ENCODE measurements at places on chromosomes 2 and 18.
A peak's percentile ranks its signal among the peaks of the same experiment; 100 is the strongest.

GRCh38 chr2:1495676-1496358 lies 82.6 kb downstream of the TPO start:
- DNase-seq, result no peak

DNA sequence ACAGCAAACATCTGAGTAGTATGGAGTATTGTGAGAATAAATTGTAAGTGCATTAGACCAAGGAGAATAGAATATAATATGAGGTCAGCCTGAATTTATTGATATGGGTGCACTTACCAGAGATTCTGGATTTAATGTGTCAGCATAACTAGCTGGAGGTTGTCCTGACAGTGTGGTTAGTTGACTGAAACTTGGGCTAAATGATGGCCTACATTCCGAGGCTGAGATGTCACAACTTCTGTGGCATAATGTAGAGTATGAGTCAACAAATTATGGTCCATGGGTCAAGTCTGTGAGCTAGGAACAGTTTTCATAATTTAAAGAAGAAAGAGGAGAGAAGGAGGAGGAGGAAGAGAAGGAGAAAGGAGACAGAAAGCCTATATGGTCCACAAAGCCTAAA lies 127.6 kb downstream of the QPCT start:
- peak; percentile 87 for DNase-seq

DNA sequence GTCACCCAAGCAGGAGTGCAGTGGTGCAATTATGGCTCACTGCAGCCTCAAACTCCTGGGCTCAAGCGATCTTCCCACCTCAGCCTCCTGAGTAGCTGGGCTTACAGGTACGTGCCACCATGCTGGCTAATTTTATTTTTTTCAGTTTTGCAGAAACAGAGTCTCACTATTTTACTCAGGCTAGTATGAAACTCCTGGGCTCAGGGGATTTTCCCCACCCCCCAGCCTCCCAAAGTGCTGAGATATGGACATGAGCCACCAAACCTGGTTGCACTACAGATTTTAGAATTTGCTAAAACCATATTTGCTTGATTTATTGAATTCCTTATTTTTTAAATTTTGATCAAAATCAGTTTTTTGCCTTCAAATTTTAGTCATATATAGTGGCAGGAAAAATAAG lies 1553.4 kb downstream of the LRP1B start:
- DNase-seq, result no peak

DNA sequence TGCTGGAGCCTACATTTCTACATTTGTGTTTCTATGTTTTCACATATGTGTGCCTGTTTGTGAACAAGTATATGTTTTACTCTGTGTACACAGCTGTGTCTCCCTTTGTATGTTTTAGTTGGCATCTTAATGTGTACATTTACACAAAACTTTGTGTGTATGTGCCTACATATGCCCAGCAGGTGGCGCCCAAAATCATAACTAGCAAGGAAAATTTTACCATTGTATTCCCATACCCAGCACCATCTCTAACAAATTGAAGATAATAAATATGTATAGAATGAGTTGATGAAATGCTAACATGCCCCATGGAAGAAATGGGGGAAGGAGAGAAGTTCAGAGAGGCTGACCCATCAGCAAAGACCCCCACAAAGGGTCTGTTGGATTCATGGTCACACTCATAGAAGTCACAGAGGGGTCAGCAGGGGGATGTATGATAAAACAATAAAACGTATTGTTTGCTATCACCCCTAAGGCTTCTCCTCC lies 48.1 kb downstream of the PKDCC start:
- peak; percentile 72 for DNase-seq

DNA sequence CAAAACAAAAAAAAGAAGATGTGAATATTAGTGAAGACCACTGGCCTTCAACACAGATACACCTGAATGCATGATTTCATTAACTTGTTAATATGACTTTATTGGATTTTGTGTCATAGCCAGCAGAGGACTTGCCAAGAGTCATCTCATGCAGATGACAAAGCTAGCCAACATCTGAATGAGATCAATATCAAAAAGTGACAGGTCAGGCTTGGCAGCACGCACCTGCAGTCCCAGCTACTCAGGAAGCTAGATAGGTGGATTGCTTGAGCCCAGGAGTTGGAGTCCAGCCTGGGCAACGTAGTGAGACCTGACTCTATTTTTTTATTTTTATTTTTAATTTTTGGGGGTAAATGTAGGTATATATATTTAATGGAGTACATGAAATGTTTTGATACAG lies 54.5 kb upstream of the TGIF1 start:
- DNase-seq, result no peak

- DNase-seq, result no peak
These were observed 21.4 kb upstream of the PTPRM start for GRCh38 chr18:7545734-7546133.

- DNase-seq, result no peak
These were observed 292.6 kb upstream of the CYRIA start for GRCh38 chr2:16958266-16958665.

DNA sequence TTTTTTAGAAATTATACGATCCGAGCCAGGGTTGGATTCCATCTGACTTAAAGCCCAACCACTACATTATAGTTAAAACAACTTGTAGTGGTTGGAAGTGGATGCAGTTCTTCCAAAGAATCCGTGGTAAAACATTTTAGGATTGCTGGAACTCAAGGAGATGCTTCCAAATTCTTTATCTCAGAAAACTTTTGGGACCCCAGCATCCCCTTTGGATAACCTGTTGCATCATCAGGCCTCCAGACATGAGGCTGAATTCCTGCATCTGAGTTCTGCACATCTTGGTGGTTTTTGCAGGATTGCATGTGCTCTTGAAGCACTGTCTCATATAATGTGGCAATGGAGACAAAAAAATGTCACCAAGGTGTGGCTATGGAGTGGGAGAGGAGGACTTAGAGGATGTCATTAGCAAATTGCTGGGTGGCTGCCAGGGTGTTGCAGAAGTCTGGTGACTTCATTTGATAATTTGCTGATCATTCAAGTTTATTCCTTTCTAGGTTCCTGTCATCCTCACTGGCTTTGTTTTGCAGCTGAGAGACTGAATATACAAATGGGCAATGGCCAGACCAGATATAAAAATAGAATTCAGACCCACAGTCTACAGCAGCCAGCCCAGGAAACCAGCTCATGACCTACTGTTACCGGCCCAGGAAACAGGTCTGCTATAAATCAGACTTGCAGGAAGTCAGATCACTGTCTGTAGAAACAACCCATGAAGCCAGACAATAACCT lies 207.7 kb downstream of the BCL2 start:
- peak; percentile 26 for DNase-seq

DNA sequence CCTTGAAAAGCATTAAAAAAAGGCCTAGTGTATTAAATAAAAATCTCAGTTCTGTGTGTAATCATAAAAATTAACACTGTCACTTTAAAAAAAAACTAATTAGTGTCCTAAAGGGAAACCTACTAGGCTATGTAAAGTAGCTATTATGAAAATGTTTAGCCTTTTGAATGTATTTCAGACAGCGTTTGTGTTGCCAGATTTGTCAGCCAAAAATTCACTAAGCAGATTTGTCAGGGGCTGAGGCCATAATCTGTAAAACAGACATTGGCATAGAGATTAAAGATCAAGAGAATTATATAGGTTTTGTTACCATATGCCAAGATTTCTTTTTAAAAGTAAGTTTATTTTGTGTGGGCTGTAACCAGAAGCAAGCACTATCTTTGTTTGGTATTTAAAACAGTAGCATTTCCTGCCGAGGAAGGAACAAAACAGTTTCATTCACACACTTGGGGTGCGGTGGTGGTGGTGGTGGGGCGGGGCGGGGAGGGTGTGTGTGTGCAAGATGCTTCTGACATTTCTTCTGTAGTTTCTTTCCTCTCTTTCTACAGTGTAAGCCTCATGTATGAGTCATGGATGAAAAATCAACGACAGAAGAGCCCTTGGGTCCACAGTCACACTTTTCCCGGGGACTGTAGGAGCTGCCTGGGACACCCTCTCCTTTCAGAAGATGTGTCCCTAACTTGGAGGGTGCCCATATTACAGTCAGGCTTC lies 328.5 kb upstream of the FANCL start:
- DNase-seq, result peak; percentile 13

DNA sequence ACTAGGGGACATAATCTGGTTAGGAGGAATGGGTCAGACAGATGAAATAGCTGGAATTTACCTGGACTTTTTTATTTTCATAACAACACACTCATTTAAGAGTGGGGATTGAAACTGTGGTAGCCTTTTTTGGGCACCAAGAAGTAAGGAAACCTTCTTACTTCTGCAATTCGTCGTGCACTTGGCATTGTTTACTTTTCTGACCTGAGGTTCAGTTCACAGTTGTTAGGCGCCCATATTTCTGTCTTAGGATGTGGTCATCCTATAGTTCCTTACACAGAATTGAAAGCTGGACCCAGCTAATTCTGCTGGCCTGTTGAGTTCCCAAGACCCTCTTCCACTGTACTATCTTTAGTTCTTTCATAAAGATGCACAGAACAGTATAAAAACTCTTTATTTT lies 72.9 kb downstream of the TMX3 start:
- DNase-seq, result no peak

DNA sequence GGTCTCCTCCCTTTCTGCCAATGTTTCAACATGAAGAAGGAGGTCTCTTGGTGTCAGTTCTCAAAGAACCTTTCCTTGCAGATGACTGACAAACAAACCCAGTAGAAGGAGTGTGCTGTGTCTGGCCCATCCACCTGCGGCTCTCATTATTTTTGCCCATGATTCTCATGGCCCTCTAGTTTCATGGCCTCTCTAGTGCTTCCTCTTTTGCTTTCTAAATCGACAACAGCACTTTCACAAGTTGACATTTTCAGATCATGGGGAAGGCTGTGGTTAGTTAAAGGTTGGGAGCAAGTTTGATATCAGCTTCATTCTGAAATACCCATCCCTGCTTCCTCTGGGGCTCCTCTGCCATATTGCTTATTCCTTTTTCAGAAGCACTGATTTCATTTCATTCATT lies 805.2 kb downstream of the SLC4A3 start:
- DNase-seq, result no peak

- DNase-seq, result peak; percentile 28
These were observed 12.1 kb downstream of the CD226 start for GRCh38 chr18:69935319-69936190.

DNA sequence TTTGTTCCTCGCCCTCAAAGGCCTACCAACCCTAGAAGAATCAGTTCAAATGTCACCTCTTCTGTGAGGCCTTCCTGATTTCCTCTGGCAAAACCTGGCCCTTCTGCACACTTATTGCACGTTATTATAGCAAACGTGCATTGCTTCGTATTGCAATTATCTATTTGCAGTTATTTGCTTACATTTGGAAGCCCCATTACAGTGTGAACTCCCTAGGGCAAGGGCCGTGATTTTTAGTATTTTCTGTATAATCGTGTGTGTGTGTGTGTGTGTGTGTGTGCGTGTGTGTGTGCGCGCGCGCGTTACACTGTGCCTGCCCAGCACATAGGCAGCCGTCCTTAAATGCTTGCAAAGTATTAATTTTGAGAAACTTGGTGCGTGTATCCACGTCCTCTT lies 460 bp upstream of the SEMA4F start:
- no peak for DNase-seq

- DNase-seq, result no peak
These were observed 36.5 kb downstream of the RHOB start for GRCh38 chr2:20483194-20483895.

DNA sequence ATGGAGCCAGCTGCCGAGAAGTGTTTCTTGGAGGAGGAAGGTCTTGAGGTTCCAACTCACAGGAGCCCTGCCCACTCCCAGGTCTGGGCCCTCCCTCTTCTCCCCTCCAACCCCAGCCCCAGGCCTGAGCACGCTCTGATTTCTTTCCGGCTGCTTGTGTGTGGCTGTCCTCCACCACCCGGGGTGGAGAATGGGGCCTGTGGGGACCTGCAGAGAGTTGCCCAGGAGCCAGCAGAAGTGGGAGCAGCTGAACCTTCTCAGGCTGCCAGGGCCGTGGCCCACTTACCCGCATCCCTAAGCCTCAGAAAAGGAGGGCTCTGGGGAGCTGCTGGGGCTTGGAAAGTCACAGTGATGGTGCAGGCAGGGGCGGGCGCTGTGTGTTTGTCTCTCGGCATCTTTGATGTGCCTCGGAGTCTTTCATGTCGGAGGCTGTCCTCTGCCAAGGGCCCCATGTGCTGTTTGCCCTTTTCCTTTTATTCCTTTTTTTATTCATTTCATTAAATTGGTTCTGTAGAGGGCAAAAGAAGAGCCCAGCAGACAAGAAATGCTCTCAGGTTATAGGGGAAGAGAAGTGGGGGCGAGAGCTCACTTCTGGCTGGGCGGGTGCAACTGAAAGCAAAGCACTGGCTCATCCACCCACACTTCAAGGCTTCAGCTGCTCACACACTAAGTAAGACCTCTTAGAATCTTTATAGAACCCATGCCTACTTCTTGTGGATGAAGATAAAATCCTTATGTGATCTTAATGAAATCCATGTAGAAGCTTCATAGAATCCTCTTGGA lies 52.5 kb downstream of the SDC1 start:
- no peak for DNase-seq

DNA sequence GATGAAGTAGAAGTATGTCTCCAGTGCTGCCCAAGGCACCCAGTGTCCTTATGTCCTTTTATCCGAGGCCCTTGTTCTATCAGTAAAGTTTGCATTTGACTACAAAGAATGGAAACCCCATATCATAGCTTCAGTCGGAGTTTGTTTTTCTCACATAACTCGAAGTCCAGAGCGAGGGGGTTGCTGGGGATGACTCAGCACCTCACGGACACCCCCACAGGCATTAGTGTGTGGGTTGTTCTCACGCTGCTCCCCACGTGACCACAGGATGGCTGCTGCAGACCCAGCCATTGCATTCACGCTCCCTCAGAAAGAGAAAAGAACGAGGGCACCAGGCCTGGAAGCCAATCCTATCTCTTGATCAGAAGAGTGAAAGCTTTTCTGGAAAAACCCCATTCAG lies 27.8 kb downstream of the SALL3 start:
- DNase-seq, result no peak

DNA sequence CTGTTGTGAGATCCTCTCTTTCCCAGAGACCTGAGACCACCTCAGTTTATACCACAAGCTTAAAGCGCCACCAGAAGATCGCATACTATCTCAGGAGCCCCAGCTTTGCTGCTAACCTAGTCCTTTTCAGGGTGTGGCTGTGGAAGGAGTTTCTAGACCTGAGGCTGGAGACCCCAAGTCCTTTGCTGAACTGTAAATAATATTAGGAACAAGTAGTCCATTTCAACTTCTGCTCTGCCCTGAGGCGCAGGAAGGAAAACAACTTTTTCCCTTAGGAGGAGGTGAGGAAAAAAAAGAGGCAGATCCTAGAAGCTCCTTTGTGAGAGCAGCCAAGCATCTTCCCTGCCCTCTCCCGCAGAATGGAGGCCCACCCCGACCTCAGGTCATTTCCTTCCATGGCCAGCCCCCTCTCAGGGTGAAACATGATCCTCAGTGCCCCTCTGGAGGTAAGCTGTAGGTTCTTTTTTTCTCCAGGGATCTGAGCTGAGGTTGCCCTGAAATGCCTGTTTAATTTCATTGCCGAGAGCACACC lies 122.8 kb upstream of the LGALSL start:
- no peak for DNase-seq

DNA sequence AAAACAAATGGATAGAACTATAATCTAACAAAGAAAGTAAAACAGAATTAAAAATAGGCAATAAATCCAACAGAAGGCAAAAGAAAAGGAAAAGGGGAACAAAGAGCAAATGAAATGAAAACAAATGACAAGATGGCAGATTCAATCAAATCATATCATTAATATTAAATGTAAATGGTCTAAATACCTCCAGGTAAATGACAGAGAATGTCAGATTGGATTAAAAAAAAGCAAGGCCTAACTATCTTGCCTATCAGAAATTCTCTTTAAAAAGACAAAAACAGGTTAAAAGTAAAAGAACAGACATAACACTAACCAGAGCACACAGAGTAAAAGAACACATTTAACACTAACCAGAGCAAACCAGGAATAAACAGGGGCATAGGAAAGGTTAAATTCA lies 63.1 kb upstream of the TMEM247 start:
- DNase-seq, result no peak

GRCh38 chr2:217940261-217941220 lies 62.3 kb downstream of the TNS1 start:
- DNase-seq, result no peak

Measured in fibroblast of upper back skin (primary cell).